Body of pancreas (tissue), 4 donors: ENCODE measurements at places on chromosomes 13 and 19. TPM values are rescaled to one million over a fixed set of nuclear protein-coding genes. Genes with fewer than 3 reads are reported as not detected.

- no peaks in the 10 kb centered on the region for H3K27me3 ChIP-seq
- H3K36me3 ChIP-seq: no peaks in the 10 kb centered on the region
- no peak overlapping the region for H3K27ac ChIP-seq
- DNase-seq: no peak
- no peaks in the 10 kb centered on the region for H3K4me1 ChIP-seq
Measured at GRCh38 chr13:65650321-65650720, 1579.8 kb downstream of the PCDH9 start.

DNA sequence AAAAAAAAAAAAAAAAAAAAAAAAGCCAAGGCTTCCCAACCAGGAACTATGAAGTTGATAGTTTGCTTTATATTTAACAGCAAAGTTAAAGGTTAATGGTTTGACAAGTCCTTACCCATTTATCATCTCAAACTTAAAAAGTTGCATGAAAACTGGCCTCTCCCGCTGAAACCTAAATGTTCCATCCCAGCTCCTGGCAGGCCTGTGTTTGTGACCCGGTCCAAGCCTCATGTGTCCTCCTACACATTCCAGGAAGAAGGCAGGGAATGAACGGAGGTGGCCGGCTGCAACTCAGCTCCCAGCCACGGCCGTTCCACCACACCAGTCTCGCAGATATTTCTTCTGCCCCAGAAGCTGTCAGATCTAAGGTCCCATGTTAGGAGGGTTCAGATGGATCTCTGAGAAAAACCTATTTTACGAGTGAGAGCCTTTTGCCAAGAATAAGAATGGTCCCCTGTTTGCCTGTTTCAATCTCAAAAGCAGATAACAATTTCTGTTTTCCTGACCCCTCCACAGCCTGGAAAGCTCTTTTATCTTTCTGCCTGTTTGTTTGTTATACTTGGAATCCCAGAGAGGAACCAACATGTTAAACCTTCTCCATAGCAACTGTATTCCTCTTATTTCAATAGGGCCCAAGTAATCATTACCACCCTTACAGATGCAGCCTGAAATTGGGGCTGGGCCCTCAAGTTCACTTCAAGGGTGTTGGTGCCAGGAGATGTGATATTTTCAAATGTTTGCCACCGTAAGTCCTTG lies 56.5 kb downstream of the KCTD12 start:
- peak; percentile 29 for DNase-seq
- peak overlapping the region; percentile 62 for H3K27ac ChIP-seq
- no peak overlapping the region for H3K4me3 ChIP-seq
- no peaks in the 10 kb centered on the region for H3K27me3 ChIP-seq
- H3K4me1 ChIP-seq: peaks cover 12% of the 10 kb centered on the region

KLF2 gene
- 13.2 TPM for total RNA-seq

DNA sequence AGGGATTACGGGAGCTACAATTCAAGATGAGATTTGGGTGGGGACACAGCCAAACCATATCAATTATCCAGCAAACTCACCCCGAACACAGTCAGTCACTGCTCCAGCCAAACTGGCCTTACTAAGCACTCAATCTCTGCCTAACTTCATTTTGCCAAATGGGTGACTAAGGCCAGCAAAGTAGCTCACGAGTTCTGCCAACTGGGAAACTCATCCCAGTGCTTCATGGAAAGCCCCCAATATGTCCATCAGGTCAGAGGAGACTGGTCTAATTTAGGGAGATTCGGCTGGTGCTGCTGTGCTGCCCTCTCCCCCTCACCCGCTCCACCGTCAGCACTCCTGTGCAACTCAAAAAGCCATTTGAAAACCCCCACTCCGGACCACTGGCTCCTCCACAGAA lies 324.0 kb downstream of the FOXO1 start:
- H3K27ac ChIP-seq: no peak overlapping the region
- no peaks in the 10 kb centered on the region for H3K27me3 ChIP-seq
- no peak for DNase-seq
- peaks cover 63% of the 10 kb centered on the region for H3K4me1 ChIP-seq

DNA sequence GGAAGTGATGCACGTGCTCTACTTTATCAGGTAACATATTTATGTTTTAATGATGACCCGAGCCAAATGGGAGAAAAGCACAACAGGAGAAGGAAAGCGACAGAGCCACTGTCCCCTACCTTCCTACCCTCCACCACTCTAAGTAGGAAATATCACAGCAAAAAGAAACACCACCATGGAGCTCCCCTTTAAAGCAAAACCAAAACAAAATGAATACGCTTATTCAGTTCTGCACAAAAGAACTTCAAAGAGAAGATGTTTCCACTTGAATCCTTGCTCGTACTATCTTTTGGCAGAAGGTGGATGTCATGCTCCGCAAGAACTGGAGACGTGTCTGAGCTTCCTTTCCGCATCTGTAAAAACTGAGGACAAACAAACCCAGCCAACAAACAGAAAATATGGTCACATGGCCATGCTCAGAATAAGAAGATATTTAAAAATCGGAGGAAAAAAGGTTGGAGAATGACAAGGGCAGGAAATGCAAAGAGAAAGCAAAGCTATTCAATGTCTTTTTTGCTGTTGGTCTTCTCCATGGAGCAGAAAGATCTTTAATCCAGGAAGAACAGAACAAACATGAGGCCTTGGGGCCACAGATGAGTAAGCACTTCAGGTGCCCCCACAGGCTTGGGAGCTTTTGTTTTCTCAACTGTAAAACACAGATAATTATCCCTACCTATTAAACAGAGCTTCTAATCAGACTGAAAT lies 19.5 kb downstream of the N4BP2L1 start:
- H3K36me3 ChIP-seq: no peaks in the 10 kb centered on the region
- H3K27me3 ChIP-seq: no peaks in the 10 kb centered on the region
- H3K4me3 ChIP-seq: no peak overlapping the region
- no peak overlapping the region for H3K27ac ChIP-seq

LRRC63 gene
- not detected for total RNA-seq

- no peak overlapping the region for H3K4me3 ChIP-seq
- DNase-seq: no peak
- H3K27ac ChIP-seq: no peak overlapping the region
- H3K27me3 ChIP-seq: no peaks in the 10 kb centered on the region
- H3K36me3 ChIP-seq: no peaks in the 10 kb centered on the region
- H3K4me1 ChIP-seq: no peaks in the 10 kb centered on the region
Measured at GRCh38 chr13:111632906-111633305, 312.5 kb downstream of the TEX29 start.

DNA sequence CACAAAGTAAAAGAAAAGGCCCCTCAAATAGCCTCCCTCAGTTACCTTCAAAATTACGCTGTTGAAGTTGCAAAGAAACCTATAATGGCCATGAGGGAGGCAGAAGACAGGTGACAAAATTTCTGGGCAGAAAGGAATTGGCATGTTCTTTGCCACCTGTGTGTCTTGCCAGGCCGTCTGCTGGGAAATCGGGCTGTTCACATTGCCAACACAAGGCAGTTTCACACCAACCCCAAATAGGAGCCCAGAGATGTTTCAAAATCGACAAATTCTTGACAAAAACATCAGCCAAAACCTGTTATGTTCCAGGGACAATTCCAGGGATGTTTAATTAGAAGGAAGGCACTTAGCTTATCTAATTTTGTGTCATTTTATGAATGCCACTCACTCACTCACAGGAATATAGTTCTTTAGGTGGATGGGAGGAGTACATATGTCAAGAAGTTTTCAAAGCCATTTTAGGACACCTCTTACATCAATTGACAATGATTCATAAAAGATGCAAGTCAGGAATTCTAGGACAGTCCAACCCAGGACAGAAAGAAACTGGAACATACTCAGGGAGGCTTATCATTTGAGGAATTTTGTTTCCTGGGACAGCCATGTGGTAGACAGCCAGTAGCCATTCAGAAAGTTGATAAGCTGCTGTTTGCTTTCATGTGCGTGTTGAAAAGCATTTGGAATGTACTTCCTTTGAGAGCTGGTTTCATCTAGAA lies 164.5 kb downstream of the RGCC start:
- DNase-seq: no peak
- H3K4me3 ChIP-seq: no peak overlapping the region
- peak overlapping the region; percentile 2 for H3K27ac ChIP-seq
- no peaks in the 10 kb centered on the region for H3K4me1 ChIP-seq

DNA sequence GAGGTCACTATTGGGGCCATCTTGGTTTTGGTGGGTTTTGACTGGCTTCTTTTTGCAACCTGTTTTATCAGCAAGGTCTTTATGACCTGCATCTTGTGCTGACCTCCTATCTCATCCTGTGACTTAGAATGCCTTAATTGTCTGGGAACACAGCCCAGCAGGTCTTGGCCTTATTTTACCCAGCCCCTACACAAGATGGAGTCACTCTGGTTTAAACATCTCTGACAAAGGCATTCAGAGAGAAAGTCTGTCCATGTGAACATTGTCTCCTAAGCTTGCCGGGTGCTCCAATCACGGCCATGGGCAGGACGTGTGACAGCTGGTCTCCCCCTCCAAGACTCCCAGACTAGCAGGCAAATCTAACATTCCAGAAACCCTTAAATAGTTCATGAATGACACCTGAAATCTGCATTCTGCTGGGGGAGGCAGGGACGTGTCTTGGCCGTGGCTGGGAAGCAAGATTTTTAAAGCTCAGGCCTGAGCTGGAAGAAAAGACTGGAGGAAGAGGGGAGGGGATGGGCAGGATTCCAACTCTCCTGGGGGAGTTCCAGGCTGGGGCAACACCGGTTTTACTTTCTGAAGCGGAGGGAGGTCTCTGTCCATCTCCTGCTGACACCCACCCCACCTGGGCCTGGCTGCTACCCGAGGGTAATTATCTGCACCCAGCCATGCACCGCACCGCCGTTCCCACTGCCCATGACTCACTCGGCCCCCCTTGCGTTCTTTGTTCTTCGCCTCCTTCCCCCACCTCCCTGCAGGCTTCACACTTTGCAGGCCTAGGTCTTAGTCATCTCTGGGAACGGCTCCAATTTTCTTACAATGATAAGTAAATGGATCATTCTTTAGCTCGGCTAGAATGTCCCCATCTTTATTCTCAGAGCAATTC lies 11.6 kb upstream of the OR1M1 start:
- peak; percentile 87 for DNase-seq
- H3K4me3 ChIP-seq: no peak overlapping the region
- H3K27ac ChIP-seq: peak overlapping the region; percentile 72
- no peaks in the 10 kb centered on the region for H3K36me3 ChIP-seq

LILRA1 gene
- total RNA-seq: not detected

GRCh38 chr13:52882785-52883184 lies 34.3 kb upstream of the PCDH8 start:
- H3K36me3 ChIP-seq: no peaks in the 10 kb centered on the region
- no peak overlapping the region for H3K27ac ChIP-seq
- H3K4me3 ChIP-seq: no peak overlapping the region
- H3K4me1 ChIP-seq: no peaks in the 10 kb centered on the region
- no peak for DNase-seq

GRCh38 chr13:27440408-27440807 lies 10.0 kb downstream of the MTIF3 start:
- no peak overlapping the region for H3K4me3 ChIP-seq
- DNase-seq: no peak
- peaks cover 13% of the 10 kb centered on the region for H3K36me3 ChIP-seq

APOC4 gene
- total RNA-seq: not detected

DNA sequence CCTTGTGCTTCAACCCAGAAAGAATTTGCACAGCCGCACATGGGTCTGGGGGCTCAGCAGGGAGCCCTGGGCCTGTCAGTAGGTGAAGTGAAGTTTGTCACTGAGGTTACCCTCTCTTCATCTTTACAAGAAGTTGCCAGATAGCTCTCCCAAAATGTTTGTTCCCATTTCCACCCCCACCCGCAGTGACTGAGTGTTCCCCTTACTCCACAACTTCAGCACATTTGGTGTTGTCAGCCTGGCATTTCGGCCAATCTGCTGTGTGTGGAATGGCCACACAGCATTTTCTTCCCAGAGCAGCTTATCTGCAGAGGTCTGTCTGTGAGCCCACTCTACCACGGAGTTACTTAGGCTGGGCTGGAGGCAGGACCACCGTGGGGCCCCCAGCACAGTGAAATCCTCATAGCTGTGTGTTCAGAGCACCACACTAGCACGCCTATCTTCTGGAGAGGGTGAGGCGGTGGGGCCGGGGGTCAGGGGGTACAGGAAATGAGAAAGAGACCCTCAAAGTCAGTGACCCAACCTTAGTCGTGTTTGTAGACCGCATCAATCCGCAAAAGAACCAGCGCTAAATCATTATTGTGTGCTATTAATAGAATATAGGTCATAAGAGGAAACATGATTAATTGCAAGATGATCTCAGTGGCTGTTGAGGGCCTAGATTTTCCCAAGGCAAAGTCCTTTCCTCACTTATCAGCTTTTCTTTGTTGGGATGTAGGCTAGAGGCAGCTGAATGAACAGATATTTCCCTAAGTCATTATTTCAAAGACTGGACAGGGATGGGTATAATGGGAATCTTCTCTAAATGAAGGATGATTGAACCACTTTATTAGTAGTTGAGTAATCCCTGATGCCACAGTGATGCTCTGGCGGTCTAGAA lies 116.0 kb downstream of the SIPA1L3 start:
- no peak for DNase-seq
- peak overlapping the region; percentile 6 for H3K27ac ChIP-seq
- H3K4me1 ChIP-seq: peaks cover 41% of the 10 kb centered on the region
- H3K27me3 ChIP-seq: no peaks in the 10 kb centered on the region
- no peak overlapping the region for H3K4me3 ChIP-seq

DNA sequence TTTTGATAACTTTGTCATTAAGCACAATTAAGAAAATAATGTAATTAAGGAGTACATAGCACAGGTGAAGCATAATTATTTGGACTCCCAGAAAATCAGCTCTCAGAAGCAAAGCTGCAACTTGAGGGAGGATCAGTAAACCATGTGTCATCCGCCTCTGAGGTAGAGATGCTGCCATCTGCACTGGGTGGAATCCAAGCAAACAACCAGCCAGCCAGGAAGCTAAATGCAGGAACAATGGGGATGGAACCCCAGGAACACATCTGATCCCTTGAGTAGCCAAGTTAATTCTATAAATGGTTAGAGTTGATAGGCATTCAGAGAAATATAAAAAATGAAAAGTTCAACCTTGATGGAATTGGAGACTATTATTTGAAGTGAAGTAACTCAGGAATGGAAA lies 520.2 kb downstream of the RFC3 start:
- no peaks in the 10 kb centered on the region for H3K36me3 ChIP-seq
- no peak overlapping the region for H3K27ac ChIP-seq
- no peak for DNase-seq
- H3K27me3 ChIP-seq: no peaks in the 10 kb centered on the region
- H3K4me1 ChIP-seq: no peaks in the 10 kb centered on the region

- no peak overlapping the region for H3K4me3 ChIP-seq
- no peaks in the 10 kb centered on the region for H3K4me1 ChIP-seq
- no peaks in the 10 kb centered on the region for H3K36me3 ChIP-seq
- no peak overlapping the region for H3K27ac ChIP-seq
- no peaks in the 10 kb centered on the region for H3K27me3 ChIP-seq
Measured at GRCh38 chr19:13262450-13262849, 112.2 kb downstream of the IER2 start.

DNA sequence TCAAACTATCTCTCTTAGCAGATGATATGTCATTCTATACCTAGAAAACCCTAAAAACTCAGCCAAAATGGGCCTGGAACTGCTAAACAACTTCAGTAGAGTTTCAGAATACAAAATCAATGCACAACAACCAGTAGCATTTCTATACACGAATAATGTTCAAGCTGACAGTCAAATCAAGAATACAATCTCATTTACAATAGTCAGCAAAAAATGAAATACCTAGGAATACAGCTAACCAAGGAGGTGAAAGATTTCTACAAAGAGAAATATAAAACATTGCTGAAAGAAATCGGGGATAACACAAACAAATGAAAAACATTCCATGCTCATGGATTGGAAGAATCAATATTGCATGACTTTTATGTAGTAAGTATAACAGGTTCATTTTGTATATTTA lies 804.8 kb downstream of the SLITRK1 start:
- no peaks in the 10 kb centered on the region for H3K4me1 ChIP-seq
- no peaks in the 10 kb centered on the region for H3K36me3 ChIP-seq
- no peak overlapping the region for H3K4me3 ChIP-seq
- H3K27me3 ChIP-seq: no peaks in the 10 kb centered on the region
- no peak overlapping the region for H3K27ac ChIP-seq
